Activated T-cell treated with anti-CD3 and anti-CD28 coated beads for 48 hours (primary cell): ENCODE measurements at places on chromosomes 16 and 17.

- no peak for DNase-seq
Observed at GRCh38 chr16:56311208-56312027, 113.9 kb downstream of the AMFR start.

- DNase-seq = no peak
Observed at GRCh38 chr17:36812762-36813161, 124.5 kb upstream of the LHX1 start.

DNA sequence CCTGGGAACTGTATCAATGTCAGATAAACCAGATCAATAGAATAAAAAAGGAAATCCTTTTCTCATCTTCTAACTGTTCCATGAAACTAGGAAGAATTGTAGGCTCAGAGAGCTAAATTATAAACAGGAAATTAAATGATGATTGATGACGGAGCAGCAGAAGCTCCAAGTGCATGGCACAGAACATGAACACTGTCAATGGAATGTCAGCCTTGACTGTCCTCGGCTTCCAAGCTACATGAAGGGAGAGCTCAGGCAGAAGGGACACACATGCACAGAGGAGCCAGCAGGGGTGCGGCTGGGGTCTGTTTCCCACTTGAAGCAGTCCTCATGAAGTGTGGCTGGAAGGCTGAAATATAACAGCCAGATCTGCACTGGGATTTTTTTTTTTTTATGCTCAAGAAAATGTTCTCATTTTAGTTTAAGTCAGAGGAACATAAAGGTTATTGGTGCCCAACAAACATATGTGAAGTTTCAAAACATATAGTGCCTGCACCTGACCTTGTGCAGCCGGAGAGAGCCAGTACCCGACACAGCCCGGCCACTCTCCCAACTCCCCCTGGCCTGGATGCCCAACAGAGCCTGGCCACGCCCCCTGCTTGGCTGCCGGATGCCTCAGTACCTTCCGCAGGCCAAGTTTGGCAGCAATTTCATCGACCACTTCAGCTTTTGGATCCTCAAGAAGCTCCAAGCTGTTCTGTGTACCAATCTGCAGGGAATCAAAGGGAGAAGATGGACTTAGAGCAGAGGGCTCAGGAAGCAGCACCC lies 37.0 kb downstream of the NPLOC4 start:
- no peak for DNase-seq

DNA sequence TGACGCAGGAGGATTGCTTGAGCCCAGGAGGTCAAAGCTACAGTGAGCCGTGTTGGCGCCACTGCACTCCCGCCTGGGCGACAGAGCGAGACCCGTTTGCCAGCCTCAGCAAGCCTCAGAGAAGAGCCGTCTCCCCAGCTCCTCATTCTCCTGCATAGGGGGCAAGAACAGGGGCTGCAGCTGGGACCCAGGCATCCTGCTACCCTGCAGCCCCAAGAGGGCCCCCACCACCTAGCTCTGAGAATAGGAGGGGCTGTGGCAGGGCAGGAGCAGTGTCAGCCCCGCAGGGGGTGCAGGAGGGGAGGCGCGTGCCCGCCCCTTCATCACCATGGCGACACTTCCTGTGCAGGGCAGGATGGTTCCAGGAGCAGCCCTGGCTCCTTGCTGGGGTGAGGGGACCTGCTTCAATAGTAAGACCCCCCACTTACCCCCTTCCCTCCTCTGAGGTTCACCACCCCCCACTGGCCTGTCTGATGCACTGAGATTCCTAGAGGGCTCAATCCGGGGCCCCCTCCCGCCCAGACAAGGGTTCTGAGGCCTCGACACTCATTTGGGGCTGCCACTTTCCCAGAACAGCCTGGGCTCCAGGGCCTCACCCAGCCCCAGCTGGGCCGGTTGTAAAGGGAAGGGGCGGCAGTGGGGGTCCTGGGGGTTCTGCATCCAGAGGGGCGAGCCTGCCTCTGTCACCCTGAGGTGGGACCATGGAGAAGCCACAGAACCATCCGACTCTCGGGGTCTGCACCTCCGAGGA lies 20.2 kb downstream of the VASN start:
- no peak for DNase-seq

GRCh38 chr17:45954914-45955313 lies 44.1 kb upstream of the STH start:
- no peak for DNase-seq

GRCh38 chr17:50687200-50688066 lies 20.3 kb downstream of the ANKRD40 start:
- no peak for DNase-seq

- no peak for DNase-seq
Observed at GRCh38 chr17:6684460-6684783, 28.7 kb downstream of the SLC13A5 start.
